ENCODE measurements at places on chromosomes 5 and 9. TPM values are rescaled to one million over a fixed set of nuclear protein-coding genes. Genes with fewer than 3 reads are reported as not detected.
A peak's percentile ranks its signal among the peaks of the same experiment; 100 is the strongest.

DNA sequence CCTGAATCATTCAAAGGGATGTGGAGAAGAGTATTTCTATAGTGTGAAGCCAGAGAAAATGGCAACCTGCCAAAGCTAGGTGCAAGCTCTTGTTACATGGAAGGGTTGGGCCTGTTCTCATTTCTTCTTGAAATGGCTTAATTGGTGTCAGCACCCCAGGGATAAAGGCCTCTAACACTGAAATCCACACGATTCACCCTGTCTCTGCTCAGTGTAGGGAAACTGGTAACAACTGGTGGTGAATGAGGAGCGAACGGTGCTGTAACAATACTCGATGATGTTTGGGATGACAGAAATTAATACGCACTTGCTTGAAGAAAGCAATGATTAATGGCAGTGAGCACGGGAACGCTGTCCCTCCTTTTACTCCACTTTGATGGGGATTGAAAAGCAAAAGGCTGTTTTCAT lies 16.2 kb downstream of the PBX3 start:
- no peak overlapping the region for H3K27ac ChIP-seq
- DNase-seq, result peak; percentile 76
- peaks cover 13% of the 10 kb centered on the region for H3K4me1 ChIP-seq
- no peak overlapping the region for H3K4me3 ChIP-seq
- no peaks in the 10 kb centered on the region for H3K36me3 ChIP-seq

DNA sequence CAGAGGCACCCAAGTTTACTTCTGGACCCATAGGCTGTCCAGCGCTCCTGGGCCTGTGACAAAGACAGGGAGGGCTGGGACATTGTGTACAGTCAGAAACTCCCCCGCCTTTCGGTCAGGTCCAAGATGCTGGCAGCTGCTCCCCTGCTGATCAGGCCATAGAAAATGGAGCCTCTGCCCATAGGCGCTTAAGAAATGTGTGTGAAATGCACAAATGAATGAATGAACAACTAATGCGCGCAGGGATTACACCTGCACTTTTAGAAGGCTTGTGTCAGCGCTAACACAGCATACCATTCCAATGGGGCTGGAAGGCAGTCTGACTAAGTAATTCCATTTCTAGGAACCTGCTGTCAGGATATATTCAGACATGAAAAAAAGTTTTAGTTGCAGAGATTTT lies 16.3 kb downstream of the PTPN3 start:
- peaks cover 5% of the 10 kb centered on the region for H3K27me3 ChIP-seq
- H3K4me3 ChIP-seq, result no peak overlapping the region
- no peaks in the 10 kb centered on the region for H3K4me1 ChIP-seq
- H3K36me3 ChIP-seq, result no peaks in the 10 kb centered on the region

DNA sequence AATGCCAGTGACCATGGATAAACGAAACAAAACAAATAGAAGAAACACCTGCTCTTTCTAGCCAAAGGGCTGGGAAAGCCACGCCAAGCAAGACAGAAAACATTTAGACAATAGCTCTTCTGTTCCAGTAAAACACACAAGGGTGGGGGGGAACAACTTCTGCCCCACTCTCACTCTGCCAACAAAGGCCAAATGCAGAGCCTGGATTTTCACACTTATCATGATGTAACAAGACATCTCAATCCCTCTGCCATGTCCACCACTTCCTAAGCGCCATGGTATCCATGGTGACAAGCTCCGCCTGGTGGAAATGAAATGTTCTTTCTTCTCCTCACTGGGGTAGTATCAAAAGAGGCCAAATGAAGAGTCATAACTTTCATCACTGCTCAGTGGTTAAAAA lies 60.6 kb downstream of the DRD1 start:
- no peak for DNase-seq
- H3K27ac ChIP-seq, result no peak overlapping the region
- H3K27me3 ChIP-seq, result no peaks in the 10 kb centered on the region

GRCh38 chr5:169767938-169768337 lies 130.9 kb downstream of the DOCK2 start:
- no peaks in the 10 kb centered on the region for H3K4me1 ChIP-seq
- DNase-seq, result no peak

DNA sequence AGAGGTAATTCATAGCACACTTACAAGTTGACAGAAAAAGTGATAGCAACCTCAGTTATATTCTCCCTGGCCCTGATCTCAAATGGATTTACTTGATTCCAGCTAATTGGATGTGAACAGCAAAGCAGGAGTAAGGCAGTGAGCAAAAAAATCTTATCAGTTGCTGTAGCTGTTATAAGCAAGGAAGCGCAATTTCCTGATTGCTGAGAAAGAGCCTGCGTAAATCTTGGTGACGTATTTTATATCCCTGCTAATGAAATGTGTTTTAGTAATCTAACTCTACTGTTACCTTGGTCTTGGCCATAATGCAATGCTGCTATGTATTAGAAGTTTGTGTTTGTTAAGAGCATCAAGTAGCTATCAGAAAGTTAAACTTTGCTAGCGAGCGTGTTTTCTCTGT lies 661.2 kb upstream of the SEMA6A start:
- H3K27ac ChIP-seq, result no peak overlapping the region
- no peak for DNase-seq
- no peaks in the 10 kb centered on the region for H3K27me3 ChIP-seq
- no peak overlapping the region for H3K4me3 ChIP-seq
- H3K36me3 ChIP-seq, result no peaks in the 10 kb centered on the region
- no peaks in the 10 kb centered on the region for H3K4me1 ChIP-seq

GRCh38 chr9:83656952-83657351 lies 34.0 kb downstream of the IDNK start:
- H3K36me3 ChIP-seq, result peaks cover 32% of the 10 kb centered on the region
- H3K27ac ChIP-seq, result no peak overlapping the region
- no peak for DNase-seq
- H3K27me3 ChIP-seq, result no peaks in the 10 kb centered on the region

- H3K27me3 ChIP-seq, result no peaks in the 10 kb centered on the region
- no peak for DNase-seq
- no peak overlapping the region for H3K4me3 ChIP-seq
- H3K27ac ChIP-seq, result no peak overlapping the region
These were observed 25.0 kb downstream of the NDFIP1 start for GRCh38 chr5:142133330-142134206.

DNA sequence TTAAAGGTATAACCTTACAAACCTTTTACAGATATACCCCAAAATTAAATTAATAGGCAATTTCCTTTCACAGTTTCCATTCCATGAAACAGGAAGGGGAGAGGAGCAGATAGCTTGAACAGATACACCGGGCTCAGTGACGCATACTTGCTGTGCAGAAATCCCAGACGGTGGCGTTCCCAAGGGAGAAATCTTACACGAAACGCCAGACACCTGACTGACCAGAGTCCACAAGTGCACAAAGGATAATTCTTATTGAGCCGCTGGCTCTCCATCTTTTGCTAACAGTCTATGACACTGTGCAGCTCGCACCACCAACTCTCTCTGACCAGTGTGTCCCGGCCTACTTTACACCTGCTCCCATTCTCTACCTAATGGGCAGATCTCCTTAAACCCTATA lies 37.4 kb downstream of the PTCH1 start:
- no peaks in the 10 kb centered on the region for H3K4me1 ChIP-seq
- H3K27me3 ChIP-seq, result no peaks in the 10 kb centered on the region
- H3K36me3 ChIP-seq, result no peaks in the 10 kb centered on the region
- H3K4me3 ChIP-seq, result no peak overlapping the region
- H3K27ac ChIP-seq, result no peak overlapping the region

THBS4 gene
- polyA plus RNA-seq, result not detected

GTF2H2 gene
- polyA plus RNA-seq, result 3.0 TPM

RNF180 gene
- polyA plus RNA-seq, result 0.65 TPM

Data from endothelial cell of umbilical vein (primary cell).